ENCODE measurements at places on chromosomes 5 and 9.

DNA sequence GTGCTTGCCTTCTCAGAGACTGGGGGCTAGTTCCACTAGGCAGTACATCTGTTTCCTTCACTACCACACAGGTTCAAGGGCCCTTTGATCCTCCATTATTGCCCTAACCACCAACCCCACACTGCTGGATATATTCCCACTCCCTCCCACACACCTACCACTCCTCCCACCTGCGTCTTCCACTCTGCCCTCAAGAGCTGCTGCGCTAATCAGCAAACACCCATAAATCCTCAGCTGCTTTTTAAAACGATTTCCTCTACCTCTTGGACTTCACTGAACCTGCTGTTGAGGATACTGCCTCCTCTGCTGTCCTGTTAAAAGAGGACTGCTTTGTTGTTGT lies 120.9 kb downstream of the MAPKAP1 start:
- no peak for DNase-seq

- no peak for DNase-seq
Observed at GRCh38 chr9:89448381-89448780, 49.5 kb downstream of the SEMA4D start.

- DNase-seq, result no peak
Observed at GRCh38 chr9:133754688-133755227, 16.6 kb upstream of the SARDH start.

DNA sequence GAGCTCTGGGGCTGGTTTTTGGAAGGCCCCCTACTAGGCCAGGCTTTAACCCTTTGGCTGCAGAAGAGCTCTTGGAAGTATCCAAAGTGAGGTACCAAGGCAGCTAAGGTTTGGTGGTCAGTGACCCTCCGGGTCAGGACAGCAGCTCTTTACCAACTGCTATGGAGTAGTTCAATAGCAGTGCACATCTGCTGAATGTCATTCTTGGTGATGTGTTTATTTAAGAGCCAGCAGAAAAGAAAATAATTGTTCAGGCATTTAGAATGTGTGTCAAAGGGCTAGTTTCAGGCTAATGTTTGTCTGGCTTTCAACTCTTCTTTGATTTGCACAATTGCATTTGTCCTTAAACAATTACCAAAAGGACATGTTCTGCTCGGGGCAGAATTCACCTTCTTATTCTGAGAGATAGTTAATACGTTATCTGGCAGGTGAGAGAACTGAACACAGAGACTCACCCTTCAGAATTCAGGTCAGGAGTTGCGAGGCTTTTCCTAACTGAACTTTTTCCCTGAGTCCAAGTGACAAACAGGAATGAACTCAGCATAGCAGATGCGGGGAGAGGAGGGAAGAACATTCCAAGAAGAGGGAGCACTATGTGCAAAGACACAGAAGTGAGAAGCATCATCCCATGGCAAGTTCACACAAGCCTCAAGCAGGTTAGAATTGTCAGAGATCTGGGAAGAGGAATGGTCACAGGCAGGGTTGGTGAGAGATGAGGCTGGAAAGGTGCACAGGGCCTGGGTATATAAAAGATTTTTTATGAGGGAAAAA lies 556.7 kb upstream of the TLE4 start:
- DNase-seq, result no peak

DNA sequence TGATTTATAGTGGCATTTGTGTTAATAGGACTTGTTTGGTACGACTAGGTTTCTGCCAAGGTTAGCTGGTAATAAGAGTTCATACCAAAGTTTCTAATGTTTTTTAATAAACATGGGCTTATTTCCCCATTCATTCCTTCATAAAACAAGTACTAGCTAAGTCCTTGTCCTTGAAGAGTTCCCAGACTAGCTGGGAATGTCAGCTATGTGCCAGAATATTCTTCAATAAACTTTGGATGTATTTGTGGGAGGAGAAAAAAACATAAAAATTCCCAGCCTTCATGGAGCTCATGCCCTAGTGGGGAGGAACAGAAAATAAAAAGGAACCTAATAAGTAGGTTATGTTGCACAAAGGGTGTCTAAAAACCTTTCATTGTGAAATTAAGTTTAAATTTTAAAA lies 176.9 kb downstream of the DENND1A start:
- no peak for DNase-seq

GRCh38 chr9:4936277-4936676 lies 48.8 kb upstream of the JAK2 start:
- DNase-seq, result no peak

DNA sequence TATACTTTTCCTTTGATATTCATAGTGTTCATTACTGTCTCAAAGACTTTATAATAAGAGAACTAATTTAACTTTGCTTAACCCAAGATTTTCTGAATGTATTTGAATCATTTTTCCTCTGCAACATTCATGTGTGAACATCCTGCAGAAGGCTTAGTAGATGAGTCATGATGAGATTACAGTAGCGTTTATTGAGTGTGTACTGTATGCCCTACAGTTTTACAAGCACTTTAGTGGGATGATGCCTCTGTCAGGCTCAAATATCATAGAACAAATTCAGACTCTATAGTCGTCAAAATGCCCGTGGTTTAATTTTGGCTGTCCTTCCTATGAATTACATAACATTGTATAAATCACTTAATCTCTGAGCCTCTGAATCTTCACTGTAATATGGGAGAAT lies 41.2 kb downstream of the FYB1 start:
- DNase-seq, result no peak

- no peak for DNase-seq
Observed at GRCh38 chr9:23849379-23850035, 23.5 kb upstream of the ELAVL2 start.
